Right hindlimb (tissue), 1 donor: ENCODE measurements at places on chromosomes 16 and 17.

DNA sequence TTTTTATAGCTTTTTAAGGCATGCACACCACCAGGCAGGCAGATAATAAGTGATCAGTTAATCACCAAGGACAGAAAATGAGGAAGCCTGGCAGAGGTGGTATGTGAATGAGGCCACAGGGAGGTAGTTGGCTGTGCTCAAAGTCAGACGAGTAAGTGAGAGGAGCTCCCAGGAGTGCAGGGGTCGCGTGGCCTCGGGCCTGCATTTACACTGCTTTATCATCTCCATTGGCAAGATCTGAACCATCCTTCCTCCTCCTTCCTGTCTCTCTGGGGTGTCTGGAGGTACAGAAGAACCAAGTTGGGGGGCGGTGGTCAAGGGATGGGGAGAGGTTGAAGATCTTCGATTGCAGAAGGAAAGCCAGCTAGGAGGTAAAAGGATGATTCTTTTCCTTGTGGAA lies 320.1 kb downstream of the SOX9 start:
- DNase-seq = no peak

DNA sequence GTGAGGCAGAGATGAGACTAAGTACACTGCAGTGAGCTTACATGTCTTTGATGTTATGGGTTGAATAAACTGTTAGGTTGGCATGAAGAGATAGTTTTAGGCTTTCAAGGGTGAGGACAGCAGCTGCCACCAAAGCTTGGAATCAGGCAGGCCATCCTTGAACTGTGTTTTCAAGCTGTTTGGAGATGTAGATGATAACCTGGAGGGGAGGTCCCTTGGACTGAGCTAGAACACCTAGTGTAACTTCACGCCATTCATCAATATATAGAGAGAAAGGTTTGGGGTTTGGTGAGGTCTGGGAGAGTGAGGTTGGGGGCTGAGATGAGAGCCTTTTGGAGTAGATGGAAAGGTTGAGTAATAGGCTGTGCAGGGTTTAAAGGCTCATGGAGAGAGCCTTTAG lies 2447.0 kb downstream of the TP53TG3F start:
- DNase-seq = no peak

DNA sequence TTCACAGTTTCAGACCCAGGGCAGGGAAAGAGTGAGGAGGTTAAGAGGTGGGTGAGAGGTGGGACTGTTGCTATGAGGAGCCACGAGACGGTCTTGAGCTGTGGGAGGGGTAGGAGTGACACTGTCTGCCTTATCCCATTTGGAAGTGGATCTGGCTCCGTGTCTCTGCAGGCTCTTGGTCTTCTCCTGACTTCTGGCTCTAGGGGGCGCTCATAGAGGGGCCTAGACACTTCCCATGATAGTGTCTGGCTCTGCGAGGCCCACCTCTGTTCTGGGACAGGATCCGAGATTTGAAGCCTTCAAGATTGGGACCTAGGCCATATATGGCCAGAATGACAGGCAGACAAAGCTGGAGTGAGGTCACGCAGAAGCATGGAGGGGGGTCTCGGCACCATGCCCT lies 204.5 kb downstream of the GSG1L start:
- DNase-seq = no peak

DNA sequence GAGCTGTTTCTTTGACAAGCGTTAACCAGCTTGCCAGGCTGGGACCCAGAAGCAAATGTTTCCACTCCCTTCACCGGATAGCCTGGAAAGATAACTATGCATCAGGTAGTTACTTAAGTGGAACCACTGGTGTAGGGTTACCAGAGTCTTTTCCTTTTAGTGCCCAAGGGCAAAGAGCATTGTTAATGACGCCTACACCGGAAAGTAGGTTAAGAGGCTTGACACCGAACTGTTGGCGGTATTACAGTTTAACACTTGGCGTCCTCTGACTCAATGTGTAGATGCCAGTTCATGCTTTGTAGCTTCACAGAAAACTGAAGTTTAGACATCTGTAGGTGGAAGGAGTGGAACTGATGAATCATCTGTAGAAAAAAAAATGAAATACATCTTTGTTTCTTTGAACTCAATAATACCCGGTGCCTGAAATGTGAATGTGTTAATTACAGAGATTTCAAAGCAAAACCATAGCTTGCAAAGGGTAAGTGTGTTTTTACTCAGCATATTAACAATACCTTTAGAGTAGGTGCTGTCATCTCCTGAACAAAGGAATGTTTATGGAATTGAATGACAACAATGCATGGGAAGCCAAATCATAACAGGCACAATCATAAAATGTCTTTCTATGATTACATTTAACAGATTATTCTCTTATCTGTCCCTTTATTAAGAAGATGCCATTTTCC lies 426.7 kb upstream of the SALL1 start:
- no peak for DNase-seq

GRCh38 chr17:3529817-3530741 lies 27.5 kb downstream of the TRPV3 start:
- DNase-seq = peak; percentile 85

DNA sequence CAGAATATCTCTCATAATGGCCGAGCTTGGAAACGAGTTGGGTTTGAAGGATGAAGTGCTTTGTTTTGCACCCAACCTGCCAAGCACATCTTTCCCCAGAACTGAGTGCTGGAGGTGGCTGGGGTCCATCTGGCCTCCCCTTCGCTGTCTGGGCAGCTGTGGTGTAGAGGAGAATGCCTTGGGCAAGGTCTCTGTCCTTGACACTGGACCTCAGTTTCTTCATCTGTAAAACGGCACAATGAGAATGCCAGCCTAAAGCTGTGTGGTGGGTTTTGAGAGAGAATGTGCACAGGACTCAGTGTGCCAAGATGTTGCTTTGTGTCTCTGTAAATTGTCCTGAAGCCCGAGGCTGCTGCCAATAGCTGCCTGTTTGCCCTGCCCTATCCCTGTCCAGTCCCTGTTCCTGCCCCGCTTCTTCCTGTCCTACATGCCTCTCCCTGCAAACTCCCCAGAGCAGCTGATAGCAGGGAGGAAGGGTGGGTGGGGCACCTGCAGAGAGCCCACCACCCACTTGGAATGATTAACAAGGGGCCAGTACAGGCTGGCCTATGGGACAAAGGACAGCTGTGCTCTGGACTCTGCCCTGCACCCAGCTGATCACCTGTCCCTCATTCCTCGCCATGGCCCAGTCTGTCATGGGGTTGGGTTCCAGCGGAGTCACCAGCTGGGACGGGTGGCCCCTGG lies 15.3 kb downstream of the LASP1 start:
- DNase-seq = no peak

- no peak for DNase-seq
These were observed 35.5 kb downstream of the IL4R start for GRCh38 chr16:27349276-27349675.

- no peak for DNase-seq
These were observed 18.4 kb downstream of the PLCG2 start for GRCh38 chr16:81797443-81797842.

DNA sequence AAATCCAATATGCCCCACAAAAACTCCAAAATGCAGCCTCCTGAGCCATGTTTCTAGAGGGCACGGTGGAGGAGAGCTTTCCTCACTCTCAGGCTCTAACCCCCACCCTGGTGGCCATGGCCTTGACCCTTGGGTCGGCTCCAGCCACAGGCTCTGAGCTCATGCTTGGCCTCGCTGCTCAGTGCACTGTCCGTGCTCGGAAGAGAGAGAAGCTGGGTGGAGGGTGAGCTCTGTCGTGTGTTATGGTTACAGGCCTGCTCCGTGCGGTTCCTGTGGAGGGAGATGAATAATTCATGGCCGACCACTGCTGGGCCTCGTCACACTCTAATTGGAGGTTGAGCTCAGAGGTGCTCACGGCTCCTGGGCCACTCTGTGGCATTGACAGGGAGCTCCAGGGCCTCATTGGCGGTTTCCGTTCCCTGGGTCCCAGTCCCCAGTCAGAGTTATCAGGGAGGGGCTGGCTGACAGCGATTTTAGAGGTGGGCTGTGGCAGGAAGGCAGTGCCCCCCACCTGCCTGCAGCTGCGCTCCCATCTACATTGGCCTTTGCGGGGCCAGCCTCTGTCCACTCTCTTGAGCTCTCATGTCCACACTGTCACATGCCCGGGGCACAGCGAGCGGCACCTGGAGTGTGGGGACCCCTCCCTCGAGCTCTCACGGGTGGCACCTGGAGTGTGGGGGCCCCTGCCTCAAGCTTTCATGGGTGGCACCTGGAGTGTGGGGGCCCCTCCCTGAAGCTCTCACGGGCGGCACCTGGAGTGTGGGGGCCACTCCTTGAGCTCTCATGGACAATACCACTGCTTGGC lies 24.9 kb downstream of the ACSF3 start:
- no peak for DNase-seq

GRCh38 chr16:3234857-3235561 lies at the start of gene ZNF200:
TSS of gene ZNF200 (minus strand) at chr16:3235158. CDS start at chr16:3233755, 1,403 bp downstream.
- peak; percentile 96 for DNase-seq

- DNase-seq = no peak
These were observed 45.6 kb upstream of the LCMT1 start for GRCh38 chr16:25065899-25066298.

DNA sequence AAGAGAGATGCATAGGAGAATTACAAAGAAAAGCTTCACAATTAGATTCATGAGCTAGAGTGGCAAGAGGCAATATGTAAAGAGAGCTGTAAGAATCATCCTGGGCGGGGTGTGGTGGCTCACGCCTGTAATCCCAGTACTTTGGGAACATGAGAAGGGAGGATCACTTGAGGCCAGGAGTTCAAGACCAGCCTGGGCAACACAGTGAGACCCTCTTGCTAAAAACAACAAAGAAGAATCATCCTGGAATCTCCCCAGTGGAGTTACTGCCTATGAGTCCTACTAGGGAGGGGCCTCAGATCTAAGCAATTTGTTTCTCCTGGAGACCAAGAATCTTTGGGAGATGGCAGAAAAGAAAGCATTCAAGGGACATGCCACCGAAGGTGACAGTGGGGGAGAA lies 119.1 kb downstream of the HIC1 start:
- no peak for DNase-seq

DNA sequence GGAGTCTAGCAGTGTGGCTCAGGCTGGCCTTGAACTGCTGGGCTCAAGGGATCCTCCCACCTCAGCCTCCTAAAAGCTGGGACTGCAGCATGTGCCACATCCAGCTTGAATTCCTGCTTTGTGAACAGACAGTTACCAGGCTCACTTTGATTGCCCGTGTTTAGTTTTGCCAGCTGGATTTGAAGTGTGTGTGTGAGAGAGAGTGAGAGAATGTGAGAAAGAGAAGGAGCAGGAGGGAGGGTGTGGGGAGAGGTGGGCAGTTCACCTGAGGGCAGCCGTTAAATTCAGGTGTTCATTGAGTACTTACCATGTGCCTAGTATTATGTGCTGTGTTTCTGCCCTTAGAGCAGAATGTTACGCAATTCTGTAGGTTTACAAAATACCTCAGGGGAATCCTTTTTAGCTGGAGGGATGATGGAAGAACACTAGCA lies 4.7 kb downstream of the DUSP14 start:
- DNase-seq = no peak

DNA sequence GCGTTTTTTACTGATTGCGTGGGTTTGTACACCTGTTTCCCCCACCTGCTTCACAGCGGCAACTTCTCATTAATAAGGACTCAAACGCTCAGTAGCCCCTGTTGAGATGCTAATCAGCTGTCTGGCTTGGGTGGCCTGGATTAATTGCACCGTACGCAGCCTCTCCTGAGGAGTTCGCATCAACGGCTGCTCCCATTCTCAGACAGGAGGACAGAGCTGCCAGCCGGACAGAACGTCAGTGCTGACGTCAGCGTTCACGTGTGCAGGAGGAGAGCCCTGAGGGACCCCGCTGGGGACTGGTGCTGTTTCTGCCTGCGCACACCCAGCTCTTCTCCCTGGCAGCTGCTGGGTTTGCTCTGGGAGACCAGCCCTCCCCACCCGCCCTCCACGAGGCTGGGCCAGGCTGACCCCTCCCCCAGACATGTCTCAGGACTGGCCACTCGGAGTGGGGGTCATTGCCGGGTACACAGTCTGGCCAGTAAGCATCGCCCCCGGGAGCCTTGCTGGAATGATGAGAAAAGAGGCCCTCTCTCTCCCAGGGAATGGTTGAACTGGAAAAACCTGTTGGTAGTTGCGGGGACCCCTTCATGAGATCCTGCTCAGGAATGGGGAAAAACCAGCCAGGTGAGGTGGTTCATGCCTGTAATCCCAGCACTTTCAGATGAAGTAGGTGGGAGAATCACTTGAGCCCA lies 5.7 kb upstream of the BANP start:
- peak; percentile 65 for DNase-seq

- DNase-seq = peak; percentile 41
These were observed 10.7 kb upstream of the ZNF19 start for GRCh38 chr16:71499775-71500364.

DNA sequence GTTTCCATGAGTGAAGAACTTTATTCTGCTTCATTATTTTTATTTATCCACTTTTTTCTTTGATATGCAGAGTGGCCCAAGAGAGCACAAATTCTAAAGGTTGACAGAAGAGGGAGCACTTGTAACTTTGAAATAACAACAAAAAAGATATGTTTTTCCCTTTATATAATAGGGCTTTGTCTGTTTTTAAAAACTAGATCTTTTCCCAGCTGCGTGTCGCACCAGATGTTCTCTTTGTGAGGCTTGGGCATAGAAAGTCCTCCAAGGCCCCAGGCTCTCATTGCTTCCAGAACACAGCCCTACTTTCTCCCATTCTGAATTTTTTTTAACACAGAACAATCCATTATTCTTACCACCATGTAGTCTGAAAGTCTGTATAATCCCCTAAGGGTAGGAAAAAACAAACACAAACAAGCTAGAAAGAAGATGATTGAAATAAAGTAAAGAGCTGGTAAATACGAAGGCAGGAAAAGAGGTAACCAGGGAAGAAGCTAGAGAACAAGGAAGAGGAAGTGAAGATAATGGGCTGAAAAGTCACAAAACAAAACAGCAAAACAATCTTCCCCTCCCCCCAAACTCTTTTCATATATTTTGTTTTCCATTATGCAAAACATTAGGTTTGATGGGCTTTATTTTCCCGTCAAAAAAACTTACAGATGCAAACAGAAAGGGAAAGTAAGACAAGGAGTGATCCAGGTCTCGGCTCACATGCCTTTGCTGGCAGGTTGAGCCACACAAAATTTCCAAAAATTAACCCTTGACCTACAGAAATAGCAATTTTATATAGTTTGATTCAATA lies 160.4 kb downstream of the ABCA8 start:
- DNase-seq = peak; percentile 82

- no peak for DNase-seq
These were observed 107.1 kb downstream of the RAP1GAP2 start for GRCh38 chr17:2903193-2903974.

DNA sequence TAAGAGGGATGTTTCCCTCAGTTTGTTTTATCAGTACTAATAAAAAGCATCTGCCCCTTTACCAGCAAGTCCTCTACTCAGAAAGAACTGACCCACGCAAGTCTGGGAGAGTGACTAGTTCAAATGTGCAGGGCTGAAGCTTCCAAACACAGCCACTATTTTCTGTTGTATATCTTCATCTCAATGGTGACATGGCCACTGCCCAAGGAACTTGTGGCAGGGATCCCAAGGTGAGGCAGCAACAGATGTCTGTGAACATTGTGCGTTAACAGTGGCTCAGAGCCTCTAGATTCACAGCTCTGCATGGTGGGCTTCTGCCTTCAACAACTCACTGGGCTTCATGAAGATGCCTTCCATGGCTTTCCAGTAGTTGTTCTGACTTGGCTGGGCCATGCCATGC lies 3.7 kb upstream of the BLTP2 start:
- no peak for DNase-seq
